ENCODE measurements at places on chromosomes 4 and X. TPM values are rescaled to one million over a fixed set of nuclear protein-coding genes. Genes with fewer than 3 reads are reported as not detected.

- no peak for DNase-seq
These were observed 791.9 kb downstream of the FAT4 start for GRCh38 chr4:126106658-126107057.

GRCh38 chr4:138561276-138561880 lies 319.2 kb upstream of the SLC7A11 start:
- DNase-seq, result no peak

GRCh38 chrX:41407816-41408215 lies 39.3 kb upstream of the NYX start:
- DNase-seq, result no peak

- no peak for DNase-seq
These were observed 128.2 kb downstream of the CBR4 start for GRCh38 chr4:168881781-168882420.

DNA sequence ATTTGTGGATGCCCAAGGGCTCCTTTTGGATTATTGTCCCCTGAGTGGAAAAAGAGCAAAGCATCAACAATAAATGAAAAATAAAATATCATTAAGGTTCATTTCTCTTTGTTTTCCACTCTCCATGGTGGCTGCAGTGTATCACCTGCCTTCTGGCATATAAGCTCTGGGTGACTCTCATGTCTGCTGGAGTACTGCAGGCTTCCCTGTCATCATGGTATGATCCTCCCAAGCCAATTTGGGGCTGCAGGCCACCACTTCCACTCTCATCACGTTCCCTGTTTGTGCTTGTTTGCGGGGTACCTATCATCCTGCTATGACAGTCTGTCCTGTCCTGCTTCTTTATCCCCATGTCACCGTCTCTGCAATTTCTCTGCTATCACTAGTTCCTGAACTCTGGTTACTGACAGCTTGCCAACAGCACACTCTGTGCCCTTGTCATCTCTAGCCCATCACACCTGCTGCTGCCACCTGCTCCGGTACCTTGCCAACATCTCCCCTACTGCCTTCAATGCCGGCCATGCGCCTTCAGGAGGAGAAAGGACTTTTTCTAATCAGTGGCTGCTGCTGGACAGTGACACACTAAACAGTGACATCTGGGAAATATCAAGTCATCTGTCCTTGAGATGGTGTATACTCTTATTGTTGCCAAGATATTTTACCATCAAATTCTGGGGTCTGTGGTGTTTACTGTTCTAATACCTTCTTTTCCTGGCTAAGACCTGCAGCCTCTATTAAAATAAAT lies 23.0 kb upstream of the FGF5 start:
- DNase-seq, result no peak

- no peak for DNase-seq
These were observed 56.3 kb downstream of the AGTR2 start for GRCh38 chrX:116226665-116227484.

GRCh38 chrX:66013194-66013816 lies 26.6 kb downstream of the VSIG4 start:
- no peak for DNase-seq

DNA sequence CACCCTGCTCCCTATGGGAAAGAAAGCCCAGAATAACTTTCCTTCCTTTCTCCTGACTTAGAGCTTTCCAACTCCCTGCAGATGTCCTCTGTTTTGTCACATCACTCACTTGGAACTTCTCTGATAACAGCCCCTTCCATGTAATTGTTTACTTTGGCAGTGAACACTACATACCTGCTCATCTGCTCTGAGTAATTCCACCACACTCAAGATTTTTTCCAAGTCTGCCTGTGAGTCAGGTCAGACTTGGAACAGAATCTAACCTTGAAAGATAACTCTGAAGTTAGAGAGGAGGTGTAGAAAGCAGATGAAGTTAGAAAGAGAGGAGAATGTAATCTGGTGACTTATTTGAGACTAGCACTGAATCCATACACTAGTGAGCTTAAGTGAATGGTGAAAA lies 7.4 kb downstream of the MAGEB10 start:
- DNase-seq, result no peak

- DNase-seq, result no peak
These were observed 6.5 kb downstream of the CRLF2 start for GRCh38 chrX:1205681-1206611.

DNA sequence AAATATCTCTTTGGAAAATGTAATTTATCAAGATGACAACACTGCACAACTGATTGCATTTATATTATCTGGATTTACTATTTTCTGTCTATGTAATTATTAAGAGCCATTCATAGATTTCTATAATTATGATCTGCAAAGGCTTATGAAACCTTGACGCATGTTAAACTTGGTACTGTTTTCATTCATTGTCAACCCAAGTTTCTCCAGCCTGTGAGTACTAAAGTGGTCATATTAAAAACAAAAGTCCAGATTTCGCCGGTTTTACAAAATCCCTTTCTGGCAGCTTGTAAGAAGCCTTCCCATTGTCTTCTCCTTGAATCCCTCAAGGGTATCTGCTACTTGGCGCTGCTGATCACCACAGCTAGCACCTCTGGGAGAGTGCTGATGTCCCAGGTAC lies 19.7 kb upstream of the GRPR start:
- no peak for DNase-seq

GRCh38 chr4:184347251-184348239 lies 126.8 kb downstream of the IRF2 start:
- peak; percentile 78 for DNase-seq

GRCh38 chrX:119605464-119606279 lies 552 bp downstream of the NKRF start:
- no peak for DNase-seq

GRCh38 chr4:1329408-1330371 lies 17.3 kb upstream of the UVSSA start:
- no peak for DNase-seq

- DNase-seq, result no peak
These were observed 54.3 kb downstream of the EGF start for GRCh38 chr4:109966891-109967481.

DNA sequence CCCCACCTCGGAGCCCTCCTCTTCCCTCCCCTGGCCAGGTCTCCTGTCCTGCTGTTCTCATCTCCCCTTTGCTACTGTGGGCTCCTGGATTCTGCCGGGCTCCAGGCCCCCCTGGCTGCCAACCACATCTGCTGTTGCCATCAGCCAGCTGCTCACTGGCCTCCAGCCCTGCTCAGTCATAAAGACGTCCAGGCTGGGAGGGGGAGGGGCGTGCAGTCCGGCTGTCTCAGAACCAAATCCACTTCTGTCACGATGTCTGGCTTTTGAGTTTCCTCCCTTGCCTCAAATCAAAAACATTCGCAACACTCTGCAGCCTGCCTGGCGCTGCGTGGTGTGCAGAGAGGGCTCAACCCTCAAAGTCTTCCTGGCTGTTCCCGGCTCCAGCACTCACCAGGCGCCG lies 7.1 kb downstream of the RASL11B start:
- peak; percentile 59 for DNase-seq

DNA sequence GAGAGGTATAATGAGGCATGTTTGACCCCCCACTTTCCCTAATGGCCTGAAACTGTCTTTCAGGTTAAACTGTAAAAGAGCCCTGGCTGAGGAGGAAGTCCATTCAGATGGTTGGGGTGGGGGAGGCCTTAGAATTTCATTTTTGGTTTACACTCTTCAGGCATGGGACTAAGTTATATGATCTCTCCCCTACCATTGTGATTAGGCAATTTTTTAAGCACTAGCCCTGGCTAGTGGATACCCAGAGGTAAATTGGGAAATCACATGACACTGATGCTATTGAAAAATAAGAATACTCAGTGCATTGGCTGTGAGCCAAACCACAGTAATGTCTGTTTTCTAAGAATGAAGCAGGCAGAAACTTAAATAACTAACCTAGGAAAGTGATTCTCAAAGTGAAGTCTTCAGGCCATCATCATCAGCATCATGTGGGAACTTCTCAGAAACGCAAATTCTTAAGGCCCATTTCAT lies 149.7 kb downstream of the RRAGB start:
- DNase-seq, result no peak

DNA sequence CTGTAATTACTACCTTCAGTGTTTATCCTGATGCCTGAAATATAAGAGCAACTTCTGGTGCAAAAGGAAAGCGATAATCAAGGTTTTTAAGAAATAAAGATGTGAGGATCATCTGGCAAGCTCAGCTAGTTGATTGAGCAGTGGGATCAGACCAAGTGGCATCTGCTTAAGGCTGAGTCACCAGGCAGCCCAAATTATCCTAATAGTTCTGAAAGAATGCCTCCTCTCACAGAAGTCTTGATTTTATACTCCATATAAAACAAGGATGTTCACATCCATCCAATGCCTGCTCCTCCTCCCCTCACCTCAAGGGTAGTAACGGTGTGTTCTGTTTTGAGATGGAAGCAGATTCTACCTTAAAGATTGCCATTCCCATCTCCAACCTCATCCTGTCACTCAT lies 134.5 kb upstream of the RASGEF1B start:
- DNase-seq, result no peak

MAGEA11 gene
- total RNA-seq, result 0.10 TPM

SH3BP2 gene
- total RNA-seq, result 109 TPM

RTL5 gene
- 9.8 TPM for total RNA-seq

ARMCX2 gene
- total RNA-seq, result 57.8 TPM

NPY1R gene
- 4.5 TPM for total RNA-seq

GAB3 gene
- total RNA-seq, result 4.2 TPM

FDCSP gene
- not detected for total RNA-seq

All from ureter (tissue), 1 donor.